CD4-positive, alpha-beta T cell treated with Interleukin-6 at 100 ng/mL for 8 hours (primary cell): ENCODE measurements at places on chromosomes 1 and 21.

- DNase-seq, result no peak
Observed at GRCh38 chr1:213120386-213120785, 69.3 kb downstream of the RPS6KC1 start.

DNA sequence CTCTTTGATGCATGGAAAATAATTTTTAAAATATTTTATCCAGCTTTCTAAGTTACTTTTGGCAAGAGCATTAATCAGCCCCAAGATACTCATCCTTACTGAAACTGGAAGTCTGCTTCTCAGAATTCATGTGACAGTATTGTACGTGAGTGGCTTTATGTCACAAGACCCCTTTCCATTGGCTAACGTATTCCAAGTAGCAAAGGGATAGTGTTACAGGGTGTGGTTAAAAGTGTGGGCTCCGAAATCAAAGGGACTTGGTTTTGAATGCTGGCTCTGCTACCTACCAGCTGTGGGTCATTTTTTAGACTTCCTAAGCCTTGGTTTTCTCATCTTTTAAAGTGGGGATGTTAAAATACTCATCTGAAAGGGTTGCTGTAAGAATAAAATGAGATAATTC is 91.7 kb downstream of the RHOU start:
- DNase-seq, result no peak

GRCh38 chr1:87093286-87093685 is 178.9 kb downstream of the HS2ST1 start:
- DNase-seq, result no peak

GRCh38 chr1:50747394-50747793 is 212.7 kb downstream of the FAF1 start:
- no peak for DNase-seq
